ENCODE measurements at places on chromosomes 5 and 9. TPM values are rescaled to one million over a fixed set of nuclear protein-coding genes. Genes with fewer than 3 reads are reported as not detected.
A peak's percentile ranks its signal among the peaks of the same experiment; 100 is the strongest.

DNA sequence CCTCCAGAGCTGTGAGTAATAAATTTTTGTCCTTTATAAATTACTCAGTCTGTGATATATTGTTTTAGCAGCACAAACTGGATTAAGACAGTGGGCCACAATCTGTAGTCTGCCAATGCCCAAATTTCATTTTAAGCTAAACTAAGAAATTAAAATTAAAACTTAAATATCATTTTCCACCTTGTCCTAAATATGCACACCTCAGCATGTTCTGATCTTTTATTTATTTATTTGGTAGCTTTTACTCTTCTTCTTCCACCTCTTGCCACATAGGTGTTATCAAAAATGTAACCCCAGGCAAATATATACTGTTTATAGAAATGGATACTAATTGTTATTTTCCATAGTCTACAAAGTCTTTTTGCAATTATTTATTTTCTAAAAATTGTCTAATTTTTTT lies 1102.2 kb upstream of the COX7C start:
- no peak for DNase-seq

Gene NR4A3
- total RNA-seq = 0.24 TPM

- DNase-seq = no peak
Measured at GRCh38 chr5:43711496-43711895, 108.5 kb downstream of the NNT start.

DNA sequence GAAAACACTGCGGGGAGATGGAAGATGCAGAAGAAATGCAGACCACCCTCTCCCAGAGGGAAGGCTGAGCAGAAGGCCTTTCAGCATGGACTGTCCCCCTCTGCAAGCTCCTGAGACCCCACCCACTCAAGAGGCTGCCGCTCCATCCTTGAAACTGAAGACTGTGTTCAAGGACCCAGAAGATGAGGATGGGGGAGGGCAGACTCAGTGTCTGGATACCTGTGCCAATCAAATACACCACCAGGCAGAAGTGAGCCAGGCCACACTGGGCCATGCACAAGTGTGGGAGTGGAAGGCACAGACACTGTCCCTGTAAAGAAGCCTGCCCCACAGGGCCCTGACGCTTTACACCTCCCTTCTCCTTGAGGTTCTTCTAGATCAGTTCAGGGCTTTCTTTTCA lies 40.0 kb upstream of the IPPK start:
- DNase-seq = no peak

Gene JMY
- 14.2 TPM for total RNA-seq

- DNase-seq = no peak
Measured at GRCh38 chr9:4344946-4345345, 45.1 kb upstream of the GLIS3 start.

Gene IRX4
- total RNA-seq = 3.4 TPM

DNA sequence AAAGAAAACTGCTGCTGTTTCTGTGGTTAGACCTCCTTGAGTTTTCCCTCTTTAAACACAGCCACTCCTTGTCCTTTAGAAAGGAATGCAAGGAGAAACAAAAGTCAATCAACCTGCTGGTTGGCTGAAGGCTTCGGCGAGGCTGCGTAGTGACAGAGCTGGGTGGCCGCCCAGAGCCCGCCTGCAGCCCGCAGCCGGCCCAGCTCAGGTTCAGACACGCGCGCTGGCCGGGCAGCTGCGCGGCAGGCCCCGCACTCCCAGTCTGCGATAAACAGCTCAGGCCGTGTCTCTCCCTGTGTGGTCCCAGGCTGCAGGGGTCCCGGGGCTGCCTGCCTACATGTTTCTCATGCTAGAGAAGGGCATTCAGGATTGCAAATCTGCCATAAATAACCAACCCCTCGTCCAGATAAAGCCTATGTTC lies 115.4 kb downstream of the HSD17B3 start:
- DNase-seq = peak; percentile 78

Gene TGFBI
- total RNA-seq = 4.7 TPM

- no peak for DNase-seq
Measured at GRCh38 chr5:154756009-154756867, 1.1 kb downstream of the LARP1 start.

Gene MARCOL
- total RNA-seq = not detected

DNA sequence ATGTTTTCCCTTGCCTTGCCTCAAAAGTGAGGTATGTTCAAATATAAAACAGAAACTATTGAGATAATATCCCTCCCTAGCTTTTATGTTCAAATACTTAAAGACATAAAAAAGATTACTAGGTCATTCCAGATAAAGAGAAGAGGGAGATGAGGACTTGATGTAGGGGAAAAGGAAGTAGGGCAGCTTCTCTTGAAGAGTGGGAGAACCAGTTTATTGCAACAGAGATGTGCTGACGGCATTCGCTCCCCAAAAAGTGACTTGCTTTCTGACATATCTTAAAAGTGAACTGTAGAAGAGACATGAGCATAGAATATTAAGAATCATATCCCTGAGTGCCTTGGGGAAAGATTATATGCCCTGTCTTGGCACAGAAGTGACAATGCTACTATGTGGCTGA lies 330.2 kb upstream of the NREP start:
- DNase-seq = no peak

DNA sequence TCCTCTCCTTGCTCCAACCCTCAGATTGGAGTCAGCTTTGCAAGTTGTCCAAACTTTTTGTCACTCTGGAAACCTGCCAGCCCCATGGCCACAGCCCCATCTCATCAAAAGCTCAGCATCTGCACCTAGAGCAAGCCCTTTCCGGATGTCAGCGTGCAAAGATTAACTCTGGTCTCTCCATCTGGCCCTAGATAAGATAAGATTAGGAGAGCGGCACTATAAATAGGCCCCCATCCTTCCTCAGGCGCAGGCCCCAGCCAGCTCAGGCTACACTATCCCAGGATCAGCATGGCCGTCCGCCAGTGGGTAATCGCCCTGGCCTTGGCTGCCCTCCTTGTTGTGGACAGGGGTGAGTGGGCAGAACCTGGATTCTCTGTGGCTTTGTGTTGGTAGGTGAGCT lies at the start of gene SPINK4:
Gene SPINK4 (plus strand): TSS at position 247 of the 400 bp plus-strand sequence. CDS start 42 bp downstream, at position 289.
- DNase-seq = no peak

Gene EPB41L4A
- 4.8 TPM for total RNA-seq

DNA sequence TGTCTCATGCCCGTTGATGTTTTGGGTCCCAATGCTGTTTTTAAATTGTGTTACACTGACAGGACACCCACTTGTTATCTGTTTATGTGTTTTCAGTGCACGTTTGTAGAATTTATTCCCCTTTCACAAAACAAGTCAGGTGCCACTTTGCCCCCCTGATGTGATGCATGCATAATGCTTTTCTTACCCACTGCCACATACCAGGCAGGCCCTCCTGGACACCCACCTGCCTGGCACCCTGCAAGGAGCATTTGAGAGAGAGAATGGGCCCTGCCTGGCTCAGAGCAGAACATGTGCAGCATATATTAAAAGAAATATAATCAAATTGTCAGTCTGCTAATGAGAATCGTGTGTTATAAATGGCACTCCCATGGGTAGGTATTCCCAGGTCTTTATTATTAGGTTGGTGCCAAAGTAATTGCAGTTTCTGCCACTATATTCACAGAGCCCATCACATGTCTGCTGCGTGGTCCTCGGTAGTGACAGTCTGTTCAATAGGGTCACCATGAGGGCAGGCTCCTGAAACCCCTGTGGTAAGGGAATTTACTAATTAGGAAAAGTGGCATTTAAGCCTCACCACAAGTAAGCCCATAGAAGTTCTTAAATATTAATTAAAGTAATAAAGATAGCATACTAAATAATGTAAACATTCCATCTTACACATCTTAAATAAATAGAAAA lies 52.2 kb upstream of the CKMT2 start:
- DNase-seq = no peak

Gene GPR151
- not detected for total RNA-seq

Gene TMEM215
- 0.33 TPM for total RNA-seq

DNA sequence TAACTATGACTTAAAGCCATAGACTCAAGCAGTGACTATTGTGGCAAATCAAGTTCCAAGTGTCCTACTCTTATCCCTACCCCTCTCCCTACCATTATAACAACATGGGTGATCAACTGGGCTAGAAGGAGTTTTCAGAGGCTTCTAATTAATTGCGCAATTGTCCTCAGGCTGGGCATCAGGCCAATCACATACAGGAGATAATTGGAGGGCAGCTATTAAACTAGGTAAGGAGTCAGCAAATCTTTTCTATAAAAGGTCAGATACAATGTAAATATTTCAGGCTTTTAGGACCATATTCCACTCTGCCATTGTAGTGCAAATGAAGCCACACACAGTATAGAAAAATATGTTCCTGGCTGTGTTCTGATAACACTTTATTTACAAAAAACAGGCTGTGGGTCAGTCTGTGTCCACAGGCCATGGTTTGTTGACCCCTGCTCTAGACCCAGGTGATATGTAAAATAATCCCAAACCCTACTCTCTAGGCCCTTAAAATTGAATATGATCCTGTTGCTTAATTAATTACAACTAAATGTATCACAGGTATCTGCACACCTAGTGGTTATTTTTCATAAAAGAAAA lies 141.4 kb upstream of the PIK3R1 start:
- DNase-seq = no peak

Gene TNC
- total RNA-seq = 0.63 TPM

- DNase-seq = no peak
Measured at GRCh38 chr9:109974918-109975276, 194.9 kb downstream of the PALM2AKAP2 start.

Gene SPATA31D4
- total RNA-seq = not detected

GRCh38 chr5:97545886-97546535 lies 363.0 kb upstream of the RIOK2 start:
- no peak for DNase-seq

GRCh38 chr9:80191108-80191507 lies 619.3 kb downstream of the TLE4 start:
- DNase-seq = no peak

DNA sequence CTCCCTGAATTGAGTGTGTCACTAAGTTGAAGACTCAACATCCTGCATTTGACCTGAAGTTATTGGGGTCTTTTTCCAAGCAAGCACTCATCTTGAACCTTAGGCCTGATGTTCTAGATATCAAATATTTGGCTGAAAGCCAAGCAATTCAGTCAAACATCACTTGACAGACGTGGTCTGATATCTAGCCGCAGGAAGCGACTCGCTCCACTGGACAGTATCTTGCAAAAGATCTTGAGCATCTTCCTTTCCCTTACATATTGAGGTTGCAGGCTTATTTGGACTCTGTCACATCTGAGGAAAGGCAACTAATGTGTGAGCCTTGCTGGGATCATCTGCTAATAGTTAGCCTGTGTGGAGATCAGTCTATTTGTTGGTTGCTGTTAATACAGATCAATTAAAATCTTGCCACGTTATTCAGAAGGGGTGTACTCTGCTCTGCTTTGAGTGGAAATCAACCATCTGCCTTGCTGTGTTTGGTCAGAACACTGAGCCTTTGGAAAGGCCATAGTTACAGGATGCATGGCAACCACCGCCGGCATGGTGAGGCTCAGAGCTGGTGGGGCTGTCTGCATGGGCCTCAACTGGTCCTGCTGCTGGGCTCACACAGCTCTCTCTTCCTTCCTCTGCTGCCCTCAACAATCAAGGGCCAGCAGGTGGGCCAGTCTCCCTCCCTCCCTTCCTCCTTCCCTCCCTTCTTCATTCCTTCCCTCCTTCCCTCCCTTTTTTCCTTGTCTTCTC lies 166.9 kb upstream of the KLF9 start:
- no peak for DNase-seq

GRCh38 chr5:122478741-122479442 lies 166.9 kb downstream of the SNCAIP start:
- DNase-seq = no peak

Gene KIF12
- 3.3 TPM for total RNA-seq

- DNase-seq = no peak
Measured at GRCh38 chr9:110926828-110927487, 111.3 kb downstream of the LPAR1 start.

Gene PCDHGB6
- 6.0 TPM for total RNA-seq

- DNase-seq = no peak
Measured at GRCh38 chr5:67581203-67581602, 384.6 kb upstream of the CD180 start.

GRCh38 chr5:157993986-157994691 lies 135.2 kb upstream of the CLINT1 start:
- DNase-seq = no peak

Gene NMUR2
- not detected for total RNA-seq

DNA sequence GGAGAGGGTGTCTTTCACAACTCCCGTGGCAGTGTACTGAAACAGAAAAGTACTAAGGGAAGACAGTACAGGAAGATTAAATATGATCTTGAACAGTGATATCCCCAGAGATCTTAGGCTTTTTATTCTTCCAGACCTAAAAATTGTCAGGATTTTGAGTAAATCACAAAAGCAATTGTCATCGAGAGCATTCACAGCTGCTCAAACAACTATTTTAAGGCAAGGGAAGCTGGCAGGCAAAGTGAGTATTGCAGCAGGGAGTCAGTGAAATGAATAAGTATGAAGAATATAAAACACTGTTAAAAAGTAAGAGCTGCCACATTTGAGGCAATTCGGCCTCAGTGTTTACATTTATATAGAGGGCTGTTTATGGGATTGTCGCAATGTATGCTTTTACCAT lies 479.0 kb downstream of the CAAP1 start:
- no peak for DNase-seq

DNA sequence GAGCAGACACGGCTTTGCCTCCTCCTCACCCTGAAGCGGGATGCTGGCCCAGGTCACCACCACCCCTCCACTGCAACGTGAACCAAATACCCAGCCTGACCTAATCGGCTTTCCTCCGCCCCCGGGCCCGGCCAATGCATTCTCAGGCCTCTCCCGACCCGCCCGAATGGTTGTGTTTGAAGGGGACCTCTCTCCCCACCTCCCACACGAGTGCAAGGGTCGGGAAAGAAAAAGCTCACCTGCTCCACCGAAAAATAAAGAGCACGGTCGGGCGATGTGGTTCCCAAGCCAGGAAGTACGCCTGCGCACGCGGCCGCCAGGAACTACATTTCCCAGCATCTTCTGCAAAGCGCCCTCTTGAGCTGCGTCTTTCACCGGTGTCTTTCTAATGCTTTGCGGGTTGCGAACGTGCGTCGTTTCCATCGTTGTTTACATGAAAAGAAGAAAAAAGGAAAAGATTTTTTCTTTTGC lies at the start of gene ZNF883:
Gene ZNF883 (minus strand): TSS at position 282 of the 471 bp plus-strand sequence.
- peak; percentile 82 for DNase-seq

All from H9 (cell line).